ENCODE measurements at places on chromosomes 7 and 10. TPM values are rescaled to one million over a fixed set of nuclear protein-coding genes. Genes with fewer than 3 reads are reported as not detected.

DNA sequence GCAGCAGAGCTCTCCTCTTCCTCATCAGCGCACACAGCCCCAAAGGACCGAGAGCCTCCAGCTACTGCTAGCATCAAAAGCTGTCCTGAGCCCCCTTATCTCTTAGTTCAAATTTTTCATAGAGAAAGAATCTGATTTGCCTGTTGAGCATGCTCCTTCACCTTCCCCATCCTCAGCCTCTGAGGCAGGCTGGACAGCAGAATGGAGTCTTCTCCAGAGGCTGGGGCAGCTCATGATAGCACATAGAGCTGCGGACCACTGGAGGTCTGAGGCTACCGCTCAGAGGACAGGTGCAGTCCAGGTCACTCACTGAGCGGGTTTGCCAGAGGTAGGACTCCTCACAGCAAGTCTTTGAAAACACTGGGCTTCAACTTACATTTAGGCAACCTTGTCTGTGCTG is 72.8 kb upstream of the GRB10 start:
- no peak for DNase-seq

DNA sequence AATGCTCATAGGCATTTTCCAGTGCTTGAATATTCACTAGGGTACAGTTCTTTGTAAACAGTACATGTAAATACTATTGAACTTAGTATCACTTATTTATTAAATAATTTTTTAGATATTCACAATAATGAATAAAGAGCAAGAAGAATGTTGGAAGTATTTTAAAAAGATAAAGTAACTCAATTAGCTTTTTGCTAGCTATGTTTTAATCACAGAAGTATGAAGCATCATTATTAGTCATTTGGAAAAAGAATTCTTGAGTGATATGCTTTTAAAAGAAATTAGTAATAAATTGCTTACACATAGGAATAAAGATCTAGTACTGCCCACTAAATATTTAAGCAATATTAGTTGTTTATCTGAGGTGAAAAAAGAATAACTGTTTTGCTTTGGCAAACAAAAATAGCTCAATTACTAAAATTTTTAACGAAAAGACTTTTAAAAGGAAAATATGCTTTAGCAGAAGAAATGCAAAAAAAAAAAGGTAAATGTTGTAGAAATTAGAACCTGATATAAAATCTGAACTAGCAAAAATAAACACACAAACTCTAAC is 66.5 kb downstream of the SGMS1 start:
- no peak for DNase-seq

DNA sequence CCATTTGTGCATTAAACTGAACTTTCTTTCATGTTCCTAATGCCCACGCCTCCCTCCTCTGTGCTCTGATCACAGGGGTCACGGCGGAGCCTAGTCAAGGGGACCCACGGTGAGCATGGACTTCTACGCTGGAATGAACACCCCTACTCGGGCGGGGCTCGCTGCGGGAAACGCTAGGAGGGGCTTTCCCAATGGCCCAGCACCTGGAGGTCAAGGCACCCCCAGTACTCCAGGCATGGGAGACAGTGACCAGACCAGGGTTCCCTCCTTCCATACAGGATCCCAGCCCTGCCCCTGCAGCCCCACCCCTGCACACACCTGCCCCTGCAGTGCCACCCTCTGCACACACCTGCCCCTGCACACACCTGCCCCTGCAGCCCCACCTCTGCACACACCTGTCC is 27.1 kb upstream of the NKX6-2 start:
- DNase-seq: no peak

GRCh38 chr10:61993711-61994401 is 92.4 kb downstream of the ARID5B start:
- DNase-seq: no peak

GRCh38 chr7:140623980-140624379 is 16.6 kb downstream of the DENND2A start:
- no peak for DNase-seq

- no peak for DNase-seq
Observed at GRCh38 chr10:4057725-4058513, 272.9 kb upstream of the KLF6 start.

DNA sequence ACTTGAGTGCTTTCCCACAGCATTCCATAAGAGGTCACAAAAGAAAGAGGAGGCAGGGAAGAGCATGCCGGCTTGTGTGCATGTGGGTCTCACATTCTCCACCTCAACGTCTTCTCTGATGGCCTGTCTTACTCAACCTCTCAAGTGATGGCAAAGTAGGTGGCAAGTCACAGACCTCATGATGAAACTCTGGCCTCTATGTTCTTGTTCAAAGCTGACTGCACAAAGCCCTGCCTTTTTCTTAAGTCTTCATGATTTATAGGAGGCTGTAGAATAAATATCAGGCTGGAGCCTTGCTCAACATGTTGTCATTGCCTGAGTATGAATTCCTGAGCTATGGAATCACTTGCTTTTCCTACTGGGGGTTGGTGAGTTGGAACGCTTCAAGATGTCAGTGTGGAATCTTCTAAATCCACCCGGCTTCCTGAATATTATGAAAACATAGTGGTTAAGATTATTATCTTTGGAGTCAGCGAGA is 213.6 kb upstream of the INHBA start:
- no peak for DNase-seq

DNA sequence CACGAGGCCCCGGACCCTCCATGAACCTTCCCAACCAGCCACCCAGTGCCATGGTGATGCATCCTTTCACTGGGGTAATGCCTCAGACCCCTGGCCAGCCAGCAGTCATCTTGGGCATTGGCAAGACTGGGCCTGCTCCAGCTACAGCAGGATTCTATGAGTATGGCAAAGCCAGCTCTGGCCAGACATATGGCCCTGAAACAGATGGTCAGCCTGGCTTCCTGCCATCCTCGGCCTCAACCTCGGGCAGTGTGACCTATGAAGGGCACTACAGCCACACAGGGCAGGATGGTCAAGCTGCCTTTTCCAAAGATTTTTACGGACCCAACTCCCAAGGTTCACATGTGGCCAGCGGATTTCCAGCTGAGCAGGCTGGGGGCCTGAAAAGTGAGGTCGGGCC is 90.6 kb upstream of the PDCD4 start:
- no peak for DNase-seq

DNA sequence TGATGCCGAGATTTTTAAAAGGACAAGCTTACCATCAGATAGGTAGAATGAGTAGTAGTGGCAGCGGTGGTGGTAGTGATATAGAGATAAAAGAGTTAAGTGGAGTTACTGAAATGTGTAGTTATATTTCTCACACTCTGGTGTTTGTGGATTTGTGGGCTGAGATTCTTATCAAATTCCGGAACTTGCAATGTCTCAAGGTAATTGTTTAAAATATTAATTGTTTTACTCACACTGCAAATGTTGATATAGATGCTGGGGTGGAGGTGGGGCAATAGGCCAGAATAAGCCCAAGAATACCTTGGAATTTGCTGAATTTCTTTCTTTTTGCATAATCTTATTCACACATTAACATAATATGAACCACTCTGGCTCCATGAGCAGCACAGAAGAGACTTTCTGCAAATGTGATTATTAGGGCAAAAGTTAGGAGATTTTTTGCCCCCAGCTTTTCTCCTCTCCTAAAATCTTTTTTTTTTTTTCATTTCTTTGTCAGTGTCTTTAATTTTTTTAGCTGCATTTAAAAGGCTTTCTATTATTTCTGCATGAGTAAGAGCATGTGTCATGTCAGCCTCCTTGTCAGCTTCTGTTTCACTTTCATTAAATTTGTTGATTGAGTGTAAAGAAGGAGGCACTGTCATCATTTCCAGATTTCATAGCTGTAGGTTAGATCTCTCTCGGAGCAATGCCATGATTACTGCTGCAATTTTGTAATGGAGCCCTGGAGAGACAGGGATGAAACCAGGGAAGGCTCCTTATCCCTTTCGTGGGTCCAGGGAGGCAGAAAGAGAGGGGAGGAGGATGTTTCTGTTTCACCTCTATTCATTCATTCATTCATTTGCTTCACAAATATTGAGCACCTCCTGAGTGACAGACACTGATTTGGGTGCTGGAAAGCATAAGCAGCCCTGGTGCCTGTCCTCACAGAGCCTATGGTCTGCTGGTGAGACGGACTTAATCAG is 13.1 kb upstream of the SGMS1 start:
- no peak for DNase-seq

RSU1 gene
- polyA plus RNA-seq: 50.0 TPM

CALML5 gene
- not detected for polyA plus RNA-seq

DKK1 gene
- 0.36 TPM for polyA plus RNA-seq
